Natural killer cell (primary cell): ENCODE measurements at places on chromosomes 6 and 20. TPM values are rescaled to one million over a fixed set of nuclear protein-coding genes. Genes with fewer than 3 reads are reported as not detected.

DNA sequence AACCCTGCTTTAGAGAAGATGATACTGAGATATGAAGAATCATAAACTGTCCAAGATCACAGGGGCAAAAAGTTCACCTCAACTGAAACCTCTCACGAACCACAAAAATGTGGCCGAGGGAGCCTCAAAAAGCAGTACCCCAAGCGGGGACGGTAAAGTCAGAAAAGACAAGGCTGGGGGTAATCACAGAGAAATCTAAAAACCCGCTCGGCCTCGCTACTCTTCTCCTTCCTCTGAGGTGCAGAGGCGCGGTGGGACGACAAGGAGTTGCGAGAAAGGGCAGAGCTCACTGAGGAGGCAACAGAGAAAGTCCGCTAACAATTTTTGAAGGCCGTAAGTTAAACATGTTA is 356 bp upstream of the IRAK1BP1 start:
- no peak for DNase-seq
- peak overlapping the region; percentile 56 for H3K27ac ChIP-seq
- no peaks in the 10 kb centered on the region for H3K36me3 ChIP-seq
- H3K4me3 ChIP-seq, result peak overlapping the region; percentile 59

DNA sequence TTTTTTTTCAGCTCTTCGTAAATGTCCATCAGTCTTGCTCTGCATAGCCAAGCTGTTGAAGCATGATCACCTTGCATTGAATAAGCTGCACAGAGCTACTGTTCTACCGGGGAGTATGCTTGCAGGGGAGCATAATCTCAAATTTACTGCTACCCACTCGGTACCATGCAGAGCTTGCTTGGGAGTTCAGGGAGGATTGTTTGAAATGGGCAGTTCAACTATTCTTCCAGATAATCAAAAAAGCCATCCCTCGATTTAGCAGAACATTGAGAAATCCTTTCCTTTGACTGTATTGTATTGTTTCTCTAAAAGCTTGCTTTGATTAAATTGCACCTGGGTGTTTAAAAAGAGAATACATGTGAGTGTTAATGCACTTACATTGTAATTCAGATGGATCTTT is 332.6 kb downstream of the UTRN start:
- H3K27me3 ChIP-seq, result no peaks in the 10 kb centered on the region
- no peaks in the 10 kb centered on the region for H3K4me1 ChIP-seq
- no peak overlapping the region for H3K4me3 ChIP-seq
- no peak for DNase-seq

The LHFPL5 gene
- total RNA-seq, result not detected

DNA sequence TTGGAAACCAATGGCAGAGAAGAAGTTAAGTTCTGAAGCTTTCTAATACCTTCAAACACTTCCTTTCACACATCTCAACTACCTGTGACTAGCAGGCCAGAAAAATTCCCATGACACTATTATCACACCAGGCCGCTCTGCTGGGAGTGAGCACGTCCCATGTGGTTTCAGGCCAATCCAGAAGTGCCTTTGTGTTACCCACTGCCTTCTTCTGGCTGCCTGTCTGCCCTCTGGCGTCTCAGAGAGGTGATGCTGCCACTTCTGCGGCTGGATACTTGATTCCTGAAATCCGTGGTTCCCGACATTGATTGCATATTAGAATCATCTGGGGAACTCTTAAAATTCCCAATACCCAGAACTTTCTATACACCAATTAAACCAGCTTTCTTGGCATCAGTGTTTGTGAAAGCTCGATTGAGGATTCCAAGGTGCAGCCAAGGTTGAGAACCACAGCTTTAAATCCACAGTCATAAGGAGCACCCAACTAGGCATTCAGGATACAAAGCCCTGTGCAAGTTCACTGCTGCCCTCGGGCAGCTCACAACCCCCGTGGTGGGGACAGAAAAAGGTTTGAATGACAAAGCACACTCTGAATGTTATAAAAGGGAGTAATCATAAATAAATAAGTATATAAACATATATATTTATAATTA is 65.6 kb downstream of the STMND1 start:
- no peak for DNase-seq
- H3K4me1 ChIP-seq, result no peaks in the 10 kb centered on the region
- H3K36me3 ChIP-seq, result no peaks in the 10 kb centered on the region
- H3K27me3 ChIP-seq, result no peaks in the 10 kb centered on the region
- H3K27ac ChIP-seq, result no peak overlapping the region

The CHMP4B gene
- 63.7 TPM for total RNA-seq

- H3K36me3 ChIP-seq, result no peaks in the 10 kb centered on the region
- DNase-seq, result no peak
- no peaks in the 10 kb centered on the region for H3K4me1 ChIP-seq
- H3K27ac ChIP-seq, result no peak overlapping the region
These were observed 112.1 kb upstream of the BCLAF1 start for GRCh38 chr6:136401749-136402148.

The ZSCAN26 gene
- 13.7 TPM for total RNA-seq

DNA sequence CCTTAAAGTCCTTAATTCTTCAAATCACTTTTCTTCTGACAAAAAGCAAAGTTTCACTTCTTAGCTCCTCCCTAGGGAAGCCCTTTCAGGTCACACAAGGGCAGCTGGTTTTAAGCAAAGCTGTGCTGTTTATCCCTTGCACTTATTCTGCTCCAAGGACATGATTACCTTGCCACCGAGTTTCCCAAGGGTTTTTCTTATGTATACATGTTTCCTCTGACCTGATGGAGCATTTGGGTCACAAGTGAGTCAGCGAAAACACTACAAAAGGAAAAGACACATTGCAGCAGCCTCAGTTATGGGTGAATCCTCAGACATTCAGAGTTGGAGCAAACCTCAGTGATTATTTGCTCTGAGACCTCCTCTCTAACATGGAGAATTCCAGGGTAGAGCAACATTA is 26.6 kb upstream of the ILRUN start:
- no peak for DNase-seq
- no peaks in the 10 kb centered on the region for H3K4me1 ChIP-seq
- H3K27me3 ChIP-seq, result no peaks in the 10 kb centered on the region

The RGS17 gene
- 0.45 TPM for total RNA-seq

GRCh38 chr6:43713643-43714310 is 26.2 kb upstream of the MRPS18A start:
- H3K36me3 ChIP-seq, result no peaks in the 10 kb centered on the region
- peaks cover 4% of the 10 kb centered on the region for H3K4me1 ChIP-seq
- no peak for DNase-seq

DNA sequence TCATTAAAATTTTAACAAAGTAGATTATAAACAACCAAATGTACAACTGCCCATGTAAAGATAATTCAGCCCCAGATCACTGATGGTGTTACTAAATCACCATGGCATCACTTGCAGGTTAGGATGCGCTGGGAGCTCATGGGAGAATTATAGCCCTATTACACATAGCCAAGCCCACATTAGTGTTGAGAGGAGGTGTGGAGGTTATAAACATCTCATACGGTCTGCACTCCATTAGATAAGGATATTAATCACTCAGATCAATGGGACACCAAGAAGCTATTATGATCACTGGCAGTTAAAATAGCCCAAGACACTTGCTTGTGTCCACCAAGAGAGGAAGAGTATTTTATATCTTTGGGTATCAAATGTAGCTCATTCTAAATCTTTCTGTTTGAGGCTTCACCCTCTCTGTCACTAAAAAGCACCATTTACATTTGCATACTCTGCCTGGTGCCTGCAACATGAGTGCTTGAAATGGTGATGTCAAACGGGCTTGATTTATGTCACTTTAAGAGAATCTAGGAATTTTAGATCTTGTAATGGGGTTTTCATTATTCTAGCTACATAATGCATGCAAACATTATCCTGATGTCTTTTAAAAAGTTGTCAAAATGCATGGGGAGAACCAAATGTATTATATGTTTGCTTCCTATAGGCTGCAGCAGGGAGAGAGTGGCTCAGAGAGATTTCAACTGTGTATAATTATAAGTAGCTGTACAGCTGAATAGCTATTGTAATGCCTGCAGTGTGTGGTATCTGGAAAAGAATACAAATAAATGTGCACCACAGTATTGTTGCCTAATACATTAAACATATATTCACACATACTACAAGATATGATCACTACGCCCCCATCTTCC is 654.1 kb upstream of the MARCKS start:
- H3K4me1 ChIP-seq, result no peaks in the 10 kb centered on the region
- no peak overlapping the region for H3K27ac ChIP-seq
- DNase-seq, result no peak

- no peak overlapping the region for H3K4me3 ChIP-seq
- no peak overlapping the region for H3K27ac ChIP-seq
- H3K27me3 ChIP-seq, result no peaks in the 10 kb centered on the region
- H3K36me3 ChIP-seq, result no peaks in the 10 kb centered on the region
- peaks cover 13% of the 10 kb centered on the region for H3K4me1 ChIP-seq
These were observed 3.8 kb upstream of the AFG1L start for GRCh38 chr6:108291091-108291490.

The DSP gene
- total RNA-seq, result not detected

DNA sequence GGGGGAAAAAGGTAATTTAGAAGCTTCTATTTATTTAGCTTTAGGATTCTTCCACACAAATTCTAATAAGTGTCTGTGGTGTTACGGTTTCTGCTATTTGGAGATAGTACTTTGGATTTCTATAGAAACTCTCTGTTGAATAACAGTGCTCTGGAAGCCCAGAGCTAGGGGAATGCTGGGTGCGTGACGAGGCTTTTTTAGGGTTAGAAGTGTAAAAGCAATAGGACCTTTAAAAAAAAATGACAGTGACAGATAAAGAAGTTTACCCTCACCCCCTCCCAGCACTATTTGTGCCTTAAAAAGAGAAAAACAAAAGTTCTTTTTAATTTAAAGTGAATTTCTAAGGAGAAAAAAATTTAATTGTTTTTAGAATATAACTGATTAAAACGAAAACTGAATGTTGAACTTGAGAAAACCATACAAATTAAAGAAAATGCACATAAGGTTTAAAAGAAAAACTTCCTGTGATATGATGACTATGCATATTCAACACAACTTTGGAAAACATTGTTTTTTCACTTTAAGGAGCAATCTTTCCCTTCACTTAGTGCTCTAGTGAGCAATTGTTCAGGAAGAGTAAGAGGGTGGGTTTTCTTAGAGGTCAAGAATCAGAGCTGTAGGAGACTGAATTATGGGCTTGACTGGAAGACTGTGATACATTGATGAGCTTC is 89.6 kb upstream of the RIPOR2 start:
- H3K4me1 ChIP-seq, result peaks cover 26% of the 10 kb centered on the region
- DNase-seq, result no peak
- no peak overlapping the region for H3K4me3 ChIP-seq

GRCh38 chr20:64107736-64108457 is 532 bp upstream of the NPBWR2 start:
- H3K4me3 ChIP-seq, result no peak overlapping the region
- peak overlapping the region; percentile 49 for H3K27ac ChIP-seq
- H3K36me3 ChIP-seq, result no peaks in the 10 kb centered on the region
- no peak for DNase-seq
- peaks cover 4% of the 10 kb centered on the region for H3K27me3 ChIP-seq

GRCh38 chr6:159203304-159204005 is 34.3 kb downstream of the FNDC1 start:
- no peak overlapping the region for H3K4me3 ChIP-seq
- peaks cover 20% of the 10 kb centered on the region for H3K4me1 ChIP-seq
- H3K36me3 ChIP-seq, result no peaks in the 10 kb centered on the region
- H3K27ac ChIP-seq, result no peak overlapping the region

DNA sequence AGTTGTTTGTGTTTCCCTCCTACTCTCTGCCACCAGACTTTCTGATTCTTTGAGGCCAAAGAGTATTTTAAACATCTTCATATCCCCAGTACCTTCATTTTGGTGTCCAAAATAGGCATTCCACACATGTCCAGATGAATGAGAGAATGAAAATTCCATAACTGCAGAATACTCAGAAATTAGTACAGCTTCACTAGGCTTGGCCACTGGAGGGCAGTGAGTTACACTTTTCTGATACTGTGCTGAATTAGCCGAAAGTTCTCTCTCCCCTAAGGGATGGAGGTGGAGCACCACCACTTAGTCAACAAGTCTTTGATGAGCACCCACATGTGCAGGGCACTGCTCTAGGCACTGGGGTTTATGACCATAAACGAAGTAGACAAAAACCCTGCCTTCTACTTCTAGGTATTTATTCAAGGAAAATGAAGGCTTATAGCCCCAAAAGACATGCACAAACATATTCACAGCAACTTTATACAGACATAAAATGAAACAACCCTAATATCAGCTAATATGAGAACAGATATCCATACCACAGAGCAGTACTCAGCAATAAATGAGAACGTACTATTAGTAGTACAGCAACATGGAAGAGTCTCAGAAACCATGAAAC is 46.1 kb upstream of the TMEM217 start:
- no peak for DNase-seq
- no peak overlapping the region for H3K27ac ChIP-seq
- no peaks in the 10 kb centered on the region for H3K27me3 ChIP-seq
- H3K4me3 ChIP-seq, result no peak overlapping the region
- H3K4me1 ChIP-seq, result no peaks in the 10 kb centered on the region

The CST11 gene
- total RNA-seq, result not detected

The FAM209B gene
- total RNA-seq, result 3.3 TPM

DNA sequence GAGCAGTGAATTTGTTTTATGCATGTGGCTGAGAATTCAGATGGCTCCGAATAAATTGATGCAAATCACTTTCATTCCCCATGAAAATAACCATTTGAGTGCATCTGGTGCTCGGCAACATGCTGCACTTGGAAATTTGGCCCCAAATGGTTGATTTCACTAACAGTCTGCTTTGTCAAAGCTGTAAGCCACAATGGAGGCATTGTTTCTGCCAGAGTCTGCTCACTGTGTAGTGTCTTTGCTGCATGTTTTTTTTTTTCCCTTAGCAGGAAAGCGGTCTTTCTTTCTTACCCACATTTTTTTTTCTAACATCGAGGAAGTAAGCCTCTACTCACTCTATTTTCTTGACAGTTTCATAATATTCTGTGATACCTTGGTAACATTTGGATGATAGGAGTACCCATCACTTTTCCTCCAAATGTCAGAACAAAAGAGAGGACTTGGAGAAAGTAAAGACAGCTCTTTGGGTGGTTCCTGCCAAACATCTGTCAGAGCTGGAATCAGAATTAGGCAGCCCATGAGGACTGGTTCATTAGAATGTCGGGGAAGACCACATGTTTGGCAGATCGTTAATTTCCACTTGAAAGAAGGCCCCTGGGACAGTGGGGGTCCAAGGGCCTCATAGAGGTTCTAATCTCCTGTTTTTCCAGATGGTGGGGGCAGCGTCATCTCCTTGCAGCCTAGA is 149.5 kb downstream of the DOK5 start:
- H3K27ac ChIP-seq, result no peak overlapping the region
- H3K27me3 ChIP-seq, result no peaks in the 10 kb centered on the region
- no peaks in the 10 kb centered on the region for H3K36me3 ChIP-seq

GRCh38 chr6:15508931-15509330 is 153.9 kb downstream of the DTNBP1 start:
- no peak overlapping the region for H3K27ac ChIP-seq
- H3K4me3 ChIP-seq, result no peak overlapping the region
- peaks cover 68% of the 10 kb centered on the region for H3K36me3 ChIP-seq
- peaks cover 24% of the 10 kb centered on the region for H3K4me1 ChIP-seq

DNA sequence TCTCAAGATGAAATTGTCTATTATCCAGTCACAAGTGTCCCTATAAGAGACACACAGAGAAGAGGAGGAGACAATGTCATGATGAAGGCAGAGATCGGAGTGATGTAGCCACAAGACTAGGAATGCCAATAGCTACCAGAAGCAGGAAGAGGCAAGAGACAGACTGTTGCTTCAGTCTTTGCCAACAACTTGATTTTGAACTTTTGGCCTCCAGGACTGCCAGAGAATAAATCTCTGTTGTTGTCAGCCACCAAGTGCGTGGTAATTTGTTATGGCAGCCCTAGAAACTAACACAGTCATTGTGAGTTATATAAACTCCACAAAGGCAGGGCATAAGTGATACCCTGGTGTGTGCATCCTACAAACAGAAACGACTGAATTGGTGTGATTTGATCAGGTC is 517.0 kb downstream of the BTBD3 start:
- H3K36me3 ChIP-seq, result no peaks in the 10 kb centered on the region
- no peak overlapping the region for H3K27ac ChIP-seq
- no peaks in the 10 kb centered on the region for H3K27me3 ChIP-seq
- H3K4me1 ChIP-seq, result no peaks in the 10 kb centered on the region
- no peak for DNase-seq

The MATN4 gene
- total RNA-seq, result not detected
